Myometrial cell (primary cell): ENCODE measurements at places on chromosomes 4 and X. TPM values are rescaled to one million over a fixed set of nuclear protein-coding genes. Genes with fewer than 3 reads are reported as not detected.

GLOD5 gene
- not detected in 2 replicates for total RNA-seq

SH3RF1 gene
- 14.5 and 15.0 TPM in 2 replicates for total RNA-seq

DCAF8L2 gene
- not detected in 2 replicates for total RNA-seq

FABP2 gene
- total RNA-seq, result not detected in 2 replicates

GLRA2 gene
- total RNA-seq, result not detected in 2 replicates

DMRTC1B gene
- not detected in 2 replicates for total RNA-seq

GRPEL1 gene
- total RNA-seq, result 15.4 and 29.4 TPM in 2 replicates

RAB9B gene
- total RNA-seq, result 0.29 and 1.1 TPM in 2 replicates

RXFP1 gene
- 0.29 and 0.35 TPM in 2 replicates for total RNA-seq

ANXA3 gene
- 20.8 and 26.4 TPM in 2 replicates for total RNA-seq

TLR7 gene
- total RNA-seq, result not detected in 2 replicates

RELL1 gene
- 44.0 and 46.4 TPM in 2 replicates for total RNA-seq

ANXA10 gene
- 2.9 and 8.2 TPM in 2 replicates for total RNA-seq

BEND4 gene
- 0.29 TPM in 1 of 2 replicates, not detected in the other for total RNA-seq

NSDHL gene
- total RNA-seq, result 58.7 and 72.1 TPM in 2 replicates

FHIP1A gene
- under 0.01 and 0.53 TPM in 2 replicates for total RNA-seq

ITM2A gene
- not detected in 2 replicates for total RNA-seq

PNPLA4 gene
- total RNA-seq, result 20.2 and 27.8 TPM in 2 replicates

TMEM144 gene
- total RNA-seq, result 2.0 and 3.2 TPM in 2 replicates

PNCK gene
- total RNA-seq, result not detected in 2 replicates

UNC5C gene
- total RNA-seq, result under 0.01 and 0.58 TPM in 2 replicates

RPS6KA6 gene
- 7.6 and 8.6 TPM in 2 replicates for total RNA-seq

SLC10A4 gene
- 0.35 TPM in 1 of 2 replicates, not detected in the other for total RNA-seq

PGAM4 gene
- not detected in 2 replicates for total RNA-seq

ATG4A gene
- 20.4 and 25.4 TPM in 2 replicates for total RNA-seq

GAGE2A gene
- not detected in 2 replicates for total RNA-seq

IQCM gene
- not detected in 2 replicates for total RNA-seq

NPNT gene
- total RNA-seq, result not detected in 2 replicates

CCDC120 gene
- total RNA-seq, result 0.58 and 1.4 TPM in 2 replicates

RBM46 gene
- not detected in 2 replicates for total RNA-seq

PCDH19 gene
- total RNA-seq, result under 0.01 TPM in 1 of 2 replicates, not detected in the other

MAGEC3 gene
- total RNA-seq, result not detected in 2 replicates

ANK2 gene
- 5.8 and 11.0 TPM in 2 replicates for total RNA-seq

HSPA4L gene
- total RNA-seq, result 2.9 and 4.1 TPM in 2 replicates

TLR1 gene
- 1.2 and 1.9 TPM in 2 replicates for total RNA-seq

NKX3-2 gene
- total RNA-seq, result 0.29 TPM in 1 of 2 replicates, not detected in the other

SOWAHD gene
- total RNA-seq, result not detected in 2 replicates

SMAD1 gene
- total RNA-seq, result 3.7 and 10.8 TPM in 2 replicates
